ENCODE measurements at places on chromosomes 16 and 17. TPM values are rescaled to one million over a fixed set of nuclear protein-coding genes. Genes with fewer than 3 reads are reported as not detected.

GRCh38 chr16:9870962-9871361 is 311.3 kb downstream of the GRIN2A start:
- DNase-seq: no peak

- DNase-seq: no peak
Measured at GRCh38 chr17:44353672-44354331, 8.7 kb downstream of the GRN start.

Gene WWP2
- total RNA-seq: 25.4 TPM

Gene DPH1
- total RNA-seq: 18.4 TPM

GRCh38 chr17:33667671-33668070 is 374.6 kb upstream of the ASIC2 start:
- DNase-seq: no peak

GRCh38 chr17:76643553-76644148 is at the start of gene ST6GALNAC1:
Gene ST6GALNAC1, minus strand, starts transcription at chr17:76643757. Its CDS starts 119 bp downstream, at chr17:76643638.
- peak; percentile 54 for DNase-seq

DNA sequence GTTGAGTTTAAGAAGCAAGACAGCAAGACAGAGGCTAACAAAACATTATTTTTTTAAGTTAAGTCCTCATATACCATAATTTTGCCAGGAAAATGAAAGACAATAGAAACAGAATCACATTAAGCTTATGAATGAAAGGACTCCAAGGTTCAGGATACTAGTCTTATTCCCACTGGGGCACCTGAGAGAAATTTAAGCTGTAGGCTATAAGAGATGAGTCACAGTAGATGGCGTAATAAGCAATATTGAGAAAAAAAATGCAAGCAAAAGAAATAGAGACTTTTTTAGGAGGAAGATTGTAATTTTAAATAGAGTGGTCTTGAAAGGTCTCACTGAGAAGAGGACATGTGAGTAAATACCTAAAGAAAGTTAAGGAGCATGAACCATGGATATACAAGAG is 57.1 kb upstream of the KIF2B start:
- no peak for DNase-seq

Gene HBA2
- total RNA-seq: 0.42 TPM

- no peak for DNase-seq
Measured at GRCh38 chr17:55377671-55378275, 43.9 kb downstream of the MMD start.

Gene CDH15
- not detected for total RNA-seq

Gene AMZ2
- total RNA-seq: 41.8 TPM

GRCh38 chr16:17159617-17160016 is 311.1 kb downstream of the XYLT1 start:
- DNase-seq: no peak

Gene HBM
- total RNA-seq: not detected

DNA sequence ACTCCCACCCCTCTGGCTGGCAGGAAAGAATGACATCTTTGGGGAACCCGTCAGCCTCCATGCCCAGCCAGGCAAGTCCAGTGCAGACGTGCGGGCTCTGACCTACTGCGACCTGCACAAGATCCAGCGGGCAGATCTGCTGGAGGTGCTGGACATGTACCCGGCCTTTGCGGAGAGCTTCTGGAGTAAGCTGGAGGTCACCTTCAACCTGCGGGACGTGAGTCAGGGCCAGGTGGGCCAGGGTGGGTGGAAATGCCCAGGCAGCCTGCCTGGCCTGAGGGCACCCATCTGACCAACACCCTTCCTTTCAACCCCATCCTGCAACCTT is 8.1 kb upstream of the DCAF7 start:
- no peak for DNase-seq

Gene TBC1D26
- total RNA-seq: not detected

GRCh38 chr17:50638966-50639713 is 4.5 kb downstream of the ABCC3 start:
- DNase-seq: peak; percentile 92

Gene PRDM7
- not detected for total RNA-seq

DNA sequence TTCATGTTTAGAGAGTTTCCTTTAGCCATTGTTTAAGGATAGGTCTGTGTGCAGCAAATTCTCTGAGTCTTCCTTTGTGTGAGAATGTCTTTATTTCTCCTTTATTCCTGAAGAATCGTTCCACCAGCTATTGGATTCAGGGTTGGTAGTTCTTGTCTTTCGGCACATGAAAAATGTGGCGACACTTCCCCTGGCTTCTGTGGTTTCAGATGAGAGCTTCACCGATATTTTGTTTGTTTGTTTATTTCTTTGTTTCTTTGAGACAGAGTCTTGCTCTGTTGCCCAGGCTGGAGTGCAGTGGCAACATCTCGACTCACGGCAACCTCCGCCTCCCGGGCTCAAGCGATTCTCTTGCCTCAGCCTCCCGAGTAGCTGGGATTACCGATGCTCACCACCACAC is 18.6 kb downstream of the MPO start:
- DNase-seq: no peak

Gene SLC52A1
- total RNA-seq: 0.47 TPM

- DNase-seq: no peak
Measured at GRCh38 chr16:80720804-80721371, 83.5 kb downstream of the CDYL2 start.

- DNase-seq: no peak
Measured at GRCh38 chr17:50221864-50222545, 20.6 kb upstream of the COL1A1 start.

- no peak for DNase-seq
Measured at GRCh38 chr17:33492731-33493265, 199.7 kb upstream of the ASIC2 start.

GRCh38 chr16:25709213-25709612 is 17.5 kb downstream of the HS3ST4 start:
- DNase-seq: no peak

All from dermis blood vessel endothelial cell (primary cell).